ENCODE measurements at places on chromosomes 13 and 19.

DNA sequence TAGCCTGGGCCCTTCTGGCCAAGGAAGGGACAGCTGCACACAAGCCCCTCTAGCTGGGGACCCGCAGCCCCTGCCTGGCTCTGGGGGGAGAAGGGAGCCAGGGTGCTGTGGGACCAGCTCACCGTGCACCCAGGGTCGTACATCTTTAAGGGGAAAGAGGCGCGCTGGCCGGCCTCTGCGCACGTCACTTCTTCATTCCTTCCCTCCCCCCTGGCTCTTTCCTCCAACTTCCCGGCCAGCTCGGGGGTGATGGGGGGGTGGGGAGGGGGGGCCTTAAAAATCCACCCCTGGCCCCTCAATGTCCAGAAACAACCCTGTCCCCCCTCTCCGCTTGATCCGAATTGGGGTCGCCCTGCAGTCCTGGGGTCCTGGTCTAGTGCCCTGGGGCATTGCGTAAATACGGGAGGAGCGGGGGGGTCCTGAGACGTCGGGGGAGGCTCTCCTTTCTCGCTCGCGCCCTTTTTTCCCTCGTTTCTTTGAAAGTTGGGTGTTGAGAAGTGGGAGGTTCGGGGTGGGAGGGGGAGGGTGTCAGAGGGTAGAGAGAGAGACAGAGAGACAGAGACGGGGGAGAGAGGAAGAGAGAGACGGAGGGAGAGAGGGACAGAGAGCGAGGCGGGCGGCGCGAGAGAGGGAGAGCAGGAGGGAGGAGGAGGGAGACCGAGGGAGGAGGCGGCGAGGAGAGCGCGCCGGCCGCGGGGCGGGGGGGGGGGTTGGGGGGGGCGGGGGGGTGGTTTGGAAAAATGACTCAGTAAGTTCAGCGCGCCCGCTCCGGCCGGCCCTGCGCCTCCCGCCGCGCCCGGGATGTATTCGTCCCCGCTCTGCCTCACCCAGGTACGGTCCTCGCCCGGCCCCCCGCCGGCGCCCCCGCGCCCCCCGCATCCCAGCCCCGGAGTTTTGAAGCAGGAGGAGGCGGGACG, at the start of gene NFIC:
Gene NFIC, plus strand, starts transcription at position 748 of the 917 bp plus-strand sequence. Its CDS starts 54 bp downstream, at position 802.
- peaks cover 2% of the 10 kb centered on the region for H3K4me1 ChIP-seq
- no peak within 1 kb of the TSS for H3K4me3 ChIP-seq
- no peaks in the 10 kb centered on the region for H3K36me3 ChIP-seq
- no peak within 1 kb of the TSS for H3K27ac ChIP-seq

DNA sequence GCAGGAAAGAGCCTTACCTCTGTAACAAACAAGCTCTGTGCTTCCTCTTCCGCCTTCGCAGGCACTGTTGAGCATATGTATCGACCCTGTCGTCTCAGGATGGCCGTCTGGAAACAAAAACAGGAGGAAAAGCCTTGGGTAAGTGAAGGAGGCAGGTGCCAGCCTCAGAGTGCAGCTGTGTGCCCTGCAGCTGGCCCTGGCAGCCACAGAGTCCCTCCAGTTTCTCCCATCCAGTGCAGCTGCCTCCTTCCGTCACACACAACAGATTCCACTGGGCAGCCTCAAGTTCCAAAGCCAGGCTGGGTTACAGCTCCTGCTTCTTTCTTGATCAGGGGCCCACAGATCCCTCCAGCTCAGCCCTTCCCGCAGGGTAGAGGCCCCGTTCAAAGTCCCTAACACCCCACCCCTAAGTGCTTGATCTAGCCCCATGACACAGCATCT, 47.7 kb downstream of the DOCK9 start:
- no peaks in the 10 kb centered on the region for H3K36me3 ChIP-seq
- DNase-seq = no peak
- no peaks in the 10 kb centered on the region for H3K4me1 ChIP-seq
- H3K27ac ChIP-seq = no peak overlapping the region
- H3K4me3 ChIP-seq = no peak overlapping the region

DNA sequence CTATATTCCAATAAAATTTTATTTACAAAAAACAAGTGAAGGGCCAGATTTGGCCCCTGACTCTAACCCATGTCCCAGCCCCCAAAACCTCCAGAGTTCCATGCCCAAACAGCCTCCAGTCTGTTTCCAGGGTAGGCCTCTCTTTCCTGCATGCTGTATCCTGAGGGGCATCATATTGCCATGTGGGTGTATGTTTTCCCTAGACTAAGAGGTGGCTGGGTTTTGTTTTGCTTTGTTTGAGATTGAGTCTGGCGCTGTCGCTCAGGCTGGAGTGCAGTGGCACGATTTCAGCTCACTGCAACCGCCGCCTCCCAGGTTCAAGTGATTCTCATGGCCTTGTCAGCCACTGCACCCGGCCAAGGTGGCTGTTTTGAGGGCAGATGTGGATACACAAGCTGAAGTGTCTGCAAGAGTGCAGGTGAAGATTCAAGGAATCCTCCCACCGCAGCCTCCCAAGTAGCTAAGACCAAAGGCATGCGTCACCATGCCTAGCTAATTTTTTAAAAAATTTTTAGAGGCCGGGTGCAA, 23.6 kb upstream of the LSM14A start:
- H3K4me1 ChIP-seq = peaks cover 6% of the 10 kb centered on the region
- H3K4me3 ChIP-seq = no peak overlapping the region
- H3K36me3 ChIP-seq = no peaks in the 10 kb centered on the region
- H3K27me3 ChIP-seq = no peaks in the 10 kb centered on the region

- H3K27me3 ChIP-seq = no peaks in the 10 kb centered on the region
- no peaks in the 10 kb centered on the region for H3K4me1 ChIP-seq
- H3K4me3 ChIP-seq = no peak overlapping the region
- DNase-seq = no peak
- no peaks in the 10 kb centered on the region for H3K36me3 ChIP-seq
These were observed 10.4 kb upstream of the TBC1D4 start for GRCh38 chr13:75492389-75492788.

GRCh38 chr13:52004511-52005170, 6.6 kb downstream of the ATP7B start:
- peaks cover 11% of the 10 kb centered on the region for H3K4me1 ChIP-seq
- DNase-seq = no peak
- H3K27ac ChIP-seq = peak overlapping the region; percentile 44
- no peaks in the 10 kb centered on the region for H3K36me3 ChIP-seq
- H3K4me3 ChIP-seq = no peak overlapping the region
- H3K27me3 ChIP-seq = peaks cover 3% of the 10 kb centered on the region

DNA sequence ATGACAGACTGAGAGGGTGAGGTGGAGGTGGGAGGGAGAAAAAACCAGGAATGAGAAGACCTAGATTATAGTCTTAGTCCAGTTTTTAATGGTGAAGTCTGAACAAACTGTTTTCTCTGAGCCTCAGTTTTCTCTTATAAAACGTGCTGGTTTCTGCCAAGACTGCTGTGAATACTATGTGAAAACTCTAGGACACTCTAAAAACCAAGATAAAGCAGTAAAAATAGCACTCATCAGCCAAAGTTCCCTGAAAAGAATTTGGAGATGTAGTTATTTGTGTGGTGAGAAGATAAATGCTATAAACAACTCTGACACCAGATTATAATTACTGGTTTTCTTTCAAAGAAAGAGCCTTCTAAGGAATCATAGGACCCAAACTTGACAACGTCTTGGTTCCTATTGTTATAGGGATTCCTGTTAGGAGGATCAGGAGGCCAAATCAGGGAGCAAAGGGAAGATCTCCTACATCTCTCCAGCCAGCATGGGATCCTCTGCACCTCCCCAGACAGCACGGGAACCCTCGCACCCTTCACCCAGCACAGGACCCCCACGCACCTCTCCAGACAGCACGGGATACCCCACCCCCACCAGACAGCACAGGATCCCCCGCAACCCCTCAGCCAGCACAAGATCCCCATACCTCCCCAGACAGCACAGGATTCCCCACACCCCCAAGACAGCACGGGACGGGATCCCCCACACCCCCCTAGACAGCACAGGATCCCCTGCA, 130.2 kb downstream of the MIPEP start:
- no peak overlapping the region for H3K4me3 ChIP-seq
- H3K27me3 ChIP-seq = peaks cover 1% of the 10 kb centered on the region
- H3K36me3 ChIP-seq = no peaks in the 10 kb centered on the region
- no peaks in the 10 kb centered on the region for H3K4me1 ChIP-seq

DNA sequence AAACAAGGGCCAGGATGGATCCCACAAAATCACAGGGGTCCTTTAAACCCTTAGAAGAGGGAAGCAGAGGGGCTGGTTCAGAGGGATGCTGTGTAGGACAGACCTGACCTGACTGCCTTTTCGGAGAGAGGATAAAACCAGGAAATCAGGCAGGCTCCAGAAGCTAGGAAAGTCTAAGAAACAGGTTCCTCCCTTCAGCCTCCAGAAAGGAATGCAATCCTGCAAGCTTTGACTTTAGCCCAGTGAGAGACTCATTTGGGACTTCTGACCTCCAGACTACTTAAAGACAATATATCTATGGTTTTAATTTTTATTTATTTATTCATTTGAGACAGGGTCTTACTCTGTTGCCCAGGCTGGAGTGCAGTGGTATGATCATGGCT, 5.3 kb downstream of the RAB20 start:
- DNase-seq = no peak
- H3K36me3 ChIP-seq = peaks cover 5% of the 10 kb centered on the region
- H3K4me3 ChIP-seq = no peak overlapping the region
- H3K4me1 ChIP-seq = peaks cover 14% of the 10 kb centered on the region
- no peak overlapping the region for H3K27ac ChIP-seq

GRCh38 chr19:15557223-15557622, 48.9 kb downstream of the CYP4F22 start:
- no peak overlapping the region for H3K27ac ChIP-seq
- H3K36me3 ChIP-seq = no peaks in the 10 kb centered on the region
- peak overlapping the region; percentile 42 for H3K4me3 ChIP-seq
- DNase-seq = no peak

DNA sequence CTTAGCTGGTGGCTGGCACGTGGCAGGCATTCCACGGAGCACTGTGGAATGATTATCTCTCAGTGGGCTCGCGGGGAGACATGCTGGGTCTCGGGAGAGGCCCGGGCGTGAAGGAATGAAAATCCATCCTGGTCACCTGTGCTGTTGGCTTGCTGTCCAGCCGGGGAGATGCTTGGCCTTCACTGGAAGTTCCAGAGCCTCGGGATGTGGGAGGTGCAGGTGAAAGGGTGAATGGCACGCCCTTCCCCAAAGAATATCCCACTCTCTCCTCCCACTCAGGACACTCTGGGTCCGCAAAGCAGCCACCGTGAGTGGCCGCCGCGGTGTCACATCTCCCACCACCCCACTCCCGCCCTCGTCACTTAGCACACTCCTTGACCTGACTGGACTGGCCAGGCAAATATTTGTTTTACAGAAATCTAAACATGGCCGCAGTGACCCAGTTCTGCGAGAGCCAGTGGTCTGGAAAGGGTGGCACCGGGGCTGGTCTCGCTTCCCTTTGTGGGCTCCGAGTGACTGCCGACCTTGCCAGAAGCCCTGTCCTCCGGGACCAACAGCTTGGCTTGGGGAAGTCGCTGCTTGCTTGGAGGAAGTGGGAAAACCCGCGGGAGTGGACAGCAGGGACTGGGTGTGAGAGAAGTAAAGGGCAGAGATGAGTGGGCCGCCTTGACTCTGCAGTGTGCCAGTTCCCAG, 8.0 kb downstream of the DPP9 start:
- peaks cover 4% of the 10 kb centered on the region for H3K36me3 ChIP-seq
- no peak overlapping the region for H3K4me3 ChIP-seq
- DNase-seq = no peak
- peaks cover 7% of the 10 kb centered on the region for H3K27me3 ChIP-seq

GRCh38 chr13:99617474-99618255, 116.4 kb downstream of the TM9SF2 start:
- no peak overlapping the region for H3K4me3 ChIP-seq
- H3K27me3 ChIP-seq = peaks cover 4% of the 10 kb centered on the region
- no peak overlapping the region for H3K27ac ChIP-seq
- peaks cover 2% of the 10 kb centered on the region for H3K4me1 ChIP-seq
- DNase-seq = peak; percentile 76
- H3K36me3 ChIP-seq = no peaks in the 10 kb centered on the region

DNA sequence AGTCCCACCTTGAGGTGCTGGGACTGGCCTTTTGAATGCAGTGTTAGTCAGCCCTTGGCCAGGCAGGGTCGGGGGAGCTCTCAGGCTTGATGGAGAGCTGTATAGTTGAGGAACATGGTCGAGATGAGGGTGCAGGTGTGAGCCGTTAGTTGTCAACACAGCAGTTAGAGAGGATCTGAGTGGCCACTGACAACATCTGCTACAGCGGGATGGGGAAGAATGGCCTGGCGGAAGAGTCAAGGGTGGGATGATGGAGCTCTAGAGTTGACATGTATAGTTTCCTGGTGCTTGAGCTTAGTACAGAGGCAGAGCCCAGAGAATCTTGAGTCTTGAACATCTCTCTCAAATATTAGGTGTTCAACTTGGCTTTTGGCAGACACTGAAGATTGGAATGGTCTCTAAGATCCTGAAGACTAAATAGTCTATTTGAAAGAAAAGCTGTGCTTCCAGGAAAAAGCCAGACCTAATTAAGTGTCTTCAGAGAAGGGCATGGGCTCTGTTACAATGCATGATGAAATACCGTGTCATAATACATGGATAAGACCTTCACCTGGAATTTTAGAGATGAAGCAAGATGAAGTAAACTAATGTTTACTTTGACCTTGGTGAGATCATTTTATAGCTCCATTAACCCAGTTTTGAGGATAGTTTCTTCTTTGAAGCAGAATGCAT, 9.7 kb downstream of the PCCA start:
- DNase-seq = no peak
- H3K4me1 ChIP-seq = peaks cover 12% of the 10 kb centered on the region
- no peaks in the 10 kb centered on the region for H3K36me3 ChIP-seq
- H3K27me3 ChIP-seq = no peaks in the 10 kb centered on the region

- H3K27me3 ChIP-seq = no peaks in the 10 kb centered on the region
- peak overlapping the region; percentile 40 for H3K27ac ChIP-seq
- DNase-seq = no peak
- H3K4me3 ChIP-seq = no peak overlapping the region
These were observed 104.6 kb upstream of the RAP2A start for GRCh38 chr13:97329331-97329730.

DNA sequence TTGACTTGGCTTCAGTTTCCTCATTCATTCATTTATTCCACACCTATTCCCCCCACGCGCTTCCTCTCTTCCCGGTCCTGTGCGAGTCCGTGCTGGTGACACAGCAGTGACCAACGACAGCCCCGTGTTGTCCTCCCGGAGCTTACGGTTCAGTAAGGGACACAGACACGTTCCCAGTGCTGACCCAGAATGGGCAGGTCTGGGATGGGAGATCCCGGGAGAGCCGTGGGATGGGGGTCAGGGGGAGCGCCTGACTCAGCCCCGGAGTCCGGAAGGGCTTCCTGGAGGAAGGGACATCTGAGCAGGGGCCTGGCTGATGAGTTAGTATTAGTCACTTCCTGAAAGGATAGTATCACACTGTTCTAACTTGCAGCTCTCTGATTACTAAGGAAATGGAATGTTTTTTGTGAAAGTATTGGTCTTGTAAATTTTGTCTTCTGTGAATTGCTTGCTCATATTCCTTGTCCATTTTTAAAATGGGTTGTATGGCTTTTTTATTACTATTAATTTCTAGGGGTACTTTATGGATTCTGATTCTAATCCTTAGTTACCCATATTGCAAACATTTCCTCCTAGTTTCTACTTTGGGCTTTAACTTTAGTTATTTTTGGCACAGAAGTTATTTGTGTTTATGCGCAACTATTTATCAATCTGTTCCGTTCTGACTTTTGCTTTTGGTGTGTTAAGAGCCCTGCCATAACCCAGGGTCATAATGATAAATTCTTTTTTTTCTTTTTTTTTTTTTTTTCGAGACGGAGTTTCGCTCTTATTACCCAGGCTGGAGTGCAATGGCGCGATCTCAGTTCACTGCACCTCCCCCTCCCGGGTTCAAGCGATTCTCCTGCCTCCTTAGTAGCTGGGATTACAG, 708 bp upstream of the ERCC1 start:
- H3K36me3 ChIP-seq = no peaks in the 10 kb centered on the region
- peaks cover 6% of the 10 kb centered on the region for H3K4me1 ChIP-seq
- H3K27ac ChIP-seq = peak overlapping the region; percentile 98
- peak overlapping the region; percentile 94 for H3K4me3 ChIP-seq

Data from glutamatergic neuron (in vitro differentiated cells).